Stimulated activated naive CD4-positive, alpha-beta T cell (primary cell): ENCODE measurements at places on chromosomes 5 and 9.

DNA sequence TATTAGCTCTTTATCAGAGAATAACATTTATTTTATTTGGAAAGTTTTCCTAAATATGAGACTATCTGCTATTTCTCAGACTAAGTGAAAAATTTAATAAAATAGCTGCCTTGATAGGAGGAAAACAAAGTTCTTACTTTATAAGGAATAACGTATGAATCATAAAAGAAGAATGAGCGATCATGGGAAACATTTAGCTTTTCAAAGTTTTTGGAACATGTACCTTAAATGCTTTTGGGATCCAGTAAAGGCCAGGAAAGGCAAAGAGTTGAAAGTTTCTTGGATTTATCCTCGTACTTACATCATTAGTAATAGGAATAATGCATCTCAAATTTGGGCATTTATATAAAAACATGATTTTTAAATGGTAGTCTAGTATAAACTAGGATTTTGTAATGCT, 19.4 kb downstream of the OGN start:
- DNase-seq, result no peak

DNA sequence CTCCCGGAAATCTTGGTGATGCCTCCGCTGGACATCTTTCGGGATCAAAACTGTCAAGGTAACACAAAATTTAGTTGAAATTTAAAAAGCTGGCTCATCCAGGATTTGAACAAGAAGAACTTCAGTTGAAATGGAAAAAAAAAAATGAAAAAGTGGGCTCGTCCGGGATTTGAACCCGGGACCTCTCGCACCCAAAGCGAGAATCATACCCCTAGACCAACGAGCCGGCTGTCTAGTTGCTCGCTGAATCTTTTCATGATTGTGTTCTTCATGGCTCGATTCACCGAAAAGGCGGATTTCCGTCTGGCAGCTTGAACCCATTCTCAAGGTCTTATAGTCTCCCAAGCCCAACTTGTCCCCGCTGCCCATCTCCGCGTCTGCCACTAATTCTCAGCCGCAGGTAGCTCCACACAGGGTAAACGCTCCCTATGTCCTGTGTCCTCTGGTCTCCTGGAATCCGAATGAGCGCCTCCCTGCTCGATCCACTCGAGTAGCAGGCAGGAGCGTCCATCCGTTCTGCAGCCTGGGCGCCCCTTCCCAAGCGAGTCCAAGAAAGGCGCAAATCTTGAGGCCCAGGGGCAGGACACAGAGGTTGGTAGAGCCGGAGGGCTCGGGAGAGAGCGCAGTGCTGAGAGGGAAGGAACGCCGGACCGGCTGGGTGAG, 16.2 kb downstream of the TRIM7 start:
- DNase-seq, result no peak

GRCh38 chr5:147626464-147626863, 116.6 kb upstream of the DPYSL3 start:
- no peak for DNase-seq

DNA sequence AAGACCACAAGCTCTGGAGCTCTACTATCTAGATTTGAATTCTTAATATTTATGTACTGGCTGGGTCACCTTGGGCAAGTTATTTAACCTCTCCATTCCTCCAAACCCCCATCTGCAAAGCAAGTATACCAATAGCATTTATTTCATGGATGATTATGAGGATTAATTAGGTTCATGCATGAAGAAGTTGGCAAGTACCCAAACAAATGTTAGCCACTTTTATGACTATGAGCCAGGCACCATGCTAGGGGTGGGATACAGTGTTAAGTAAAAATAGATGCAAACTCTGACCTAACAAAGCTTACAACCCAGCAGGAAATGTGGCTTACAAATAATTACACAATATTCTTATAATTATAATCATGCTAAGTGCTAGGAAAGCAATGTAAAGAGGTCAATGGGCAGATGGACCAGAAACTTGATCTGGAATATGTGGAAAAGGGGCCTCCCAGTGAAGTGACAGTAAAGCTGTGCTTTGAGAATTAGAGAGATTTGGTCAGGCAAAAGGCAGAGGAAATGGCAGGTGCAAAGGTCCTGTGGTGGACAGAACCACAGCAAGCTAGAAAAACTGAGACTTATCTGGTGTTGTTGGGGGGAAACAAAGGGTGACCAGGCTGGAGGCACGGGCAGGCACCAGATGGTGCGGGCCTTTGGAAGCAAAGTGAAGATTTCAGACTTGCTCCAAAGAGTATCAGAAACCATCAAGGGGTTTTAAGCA, 525.2 kb upstream of the TRPC7 start:
- no peak for DNase-seq

- no peak for DNase-seq
Observed at GRCh38 chr5:39256477-39257235, 37.3 kb upstream of the FYB1 start.

GRCh38 chr5:113221294-113222176, 213.3 kb downstream of the TSSK1B start:
- no peak for DNase-seq

GRCh38 chr5:170582644-170583330, 79.0 kb downstream of the KCNIP1 start:
- no peak for DNase-seq

GRCh38 chr9:136793086-136793946, 2.2 kb downstream of the TMEM141 start:
- no peak for DNase-seq

- no peak for DNase-seq
Observed at GRCh38 chr5:9423571-9423970, 122.3 kb downstream of the SEMA5A start.

DNA sequence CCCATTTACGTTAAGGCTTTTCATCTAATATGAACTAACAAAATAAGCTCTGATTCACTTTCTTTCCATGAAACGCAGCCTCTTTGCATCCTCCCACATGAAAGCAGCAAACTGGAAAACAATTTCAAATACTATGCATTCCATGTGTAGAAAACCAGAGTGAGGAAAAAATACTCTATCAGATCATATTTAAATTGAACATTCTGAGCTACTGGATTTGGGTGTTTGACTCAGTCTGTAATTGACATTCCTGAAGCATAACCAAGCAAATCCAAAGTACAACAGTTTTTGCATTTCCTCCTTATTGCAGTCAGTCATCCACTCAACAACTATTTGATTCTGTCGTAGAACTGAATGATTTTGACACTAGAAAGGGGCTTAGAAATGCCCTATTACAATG, 399.1 kb upstream of the NMUR2 start:
- DNase-seq, result no peak

DNA sequence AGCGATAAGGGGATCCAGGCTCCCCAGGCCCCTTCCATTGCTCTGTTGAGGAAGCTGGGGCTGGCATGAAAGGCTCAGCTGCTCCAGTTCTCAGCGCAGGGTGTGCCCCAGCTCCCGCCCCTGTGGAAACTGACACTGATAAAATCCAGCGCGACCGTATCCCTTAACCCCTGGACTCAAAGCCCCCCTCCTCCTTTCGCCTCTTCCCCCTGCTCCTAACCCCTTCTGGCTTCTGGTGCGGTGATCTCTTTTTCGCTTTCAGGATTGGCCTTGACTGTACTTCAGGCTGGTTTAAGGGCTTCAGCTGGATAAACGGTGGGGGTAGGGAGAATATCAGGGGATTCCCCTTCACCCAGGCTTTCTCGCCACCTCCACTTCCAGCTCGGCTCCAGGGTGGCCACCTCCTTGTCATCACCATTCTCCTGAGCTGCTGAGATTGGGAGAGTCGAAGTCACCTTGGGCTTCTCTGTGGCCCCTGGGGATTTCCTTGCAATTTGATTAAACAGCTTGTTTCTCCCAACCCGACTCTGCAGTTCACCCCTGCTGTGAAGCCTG, 843 bp downstream of the BSPRY start:
- no peak for DNase-seq

DNA sequence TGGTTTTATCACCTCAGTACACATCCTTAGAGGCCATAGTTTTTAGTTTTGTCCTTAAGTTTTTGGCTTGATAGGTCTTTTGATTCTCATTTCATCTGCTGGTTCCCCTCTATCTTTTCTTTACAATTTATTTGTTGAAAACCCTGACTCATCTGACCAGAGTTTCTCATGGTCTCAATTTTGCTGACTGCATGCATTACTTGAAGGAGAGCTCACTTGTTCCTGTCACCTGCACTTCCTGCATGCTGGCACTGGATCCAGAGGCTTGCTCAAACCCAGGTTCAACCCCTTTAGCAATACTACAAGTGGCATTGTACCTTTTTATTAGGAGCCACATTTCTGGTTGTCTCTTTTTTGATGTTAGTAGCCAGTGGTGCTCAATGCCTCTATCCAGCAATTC, 26.7 kb downstream of the FBXO10 start:
- DNase-seq, result no peak

DNA sequence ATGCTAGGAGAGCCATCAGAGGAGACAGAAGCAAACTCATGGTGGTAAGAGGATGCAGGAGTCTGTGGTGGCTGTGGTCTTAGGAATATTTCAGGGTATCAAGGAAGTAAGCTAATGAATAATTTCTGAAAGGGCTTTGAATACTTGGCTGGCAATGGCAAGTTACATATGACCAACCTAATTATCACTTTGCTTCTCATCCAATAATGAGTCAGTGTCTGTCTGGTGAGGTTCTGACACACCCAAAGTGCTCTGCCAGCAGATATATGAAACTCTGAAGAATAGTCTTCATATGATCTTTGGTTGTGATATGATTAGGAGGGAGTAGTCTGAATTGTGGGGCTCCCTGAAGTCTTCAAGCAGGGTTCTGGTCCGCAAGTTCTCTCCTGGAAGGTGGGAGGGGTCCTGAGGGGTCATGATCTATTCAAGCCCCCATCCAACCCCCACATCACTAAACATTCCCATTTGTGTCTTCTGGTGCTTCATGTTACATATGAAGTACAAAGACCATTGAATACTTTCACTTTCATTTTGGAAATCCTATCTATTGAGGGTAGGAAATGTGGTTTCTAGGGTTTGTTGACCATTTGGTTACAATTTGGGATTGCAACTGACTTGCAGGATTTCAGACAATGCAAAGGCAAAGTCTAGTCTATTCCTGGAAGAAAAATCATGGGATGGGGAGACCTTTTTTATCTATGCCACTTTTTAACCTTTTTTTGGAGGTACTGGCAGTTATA, 199.9 kb upstream of the CDKN2B start:
- DNase-seq, result no peak

DNA sequence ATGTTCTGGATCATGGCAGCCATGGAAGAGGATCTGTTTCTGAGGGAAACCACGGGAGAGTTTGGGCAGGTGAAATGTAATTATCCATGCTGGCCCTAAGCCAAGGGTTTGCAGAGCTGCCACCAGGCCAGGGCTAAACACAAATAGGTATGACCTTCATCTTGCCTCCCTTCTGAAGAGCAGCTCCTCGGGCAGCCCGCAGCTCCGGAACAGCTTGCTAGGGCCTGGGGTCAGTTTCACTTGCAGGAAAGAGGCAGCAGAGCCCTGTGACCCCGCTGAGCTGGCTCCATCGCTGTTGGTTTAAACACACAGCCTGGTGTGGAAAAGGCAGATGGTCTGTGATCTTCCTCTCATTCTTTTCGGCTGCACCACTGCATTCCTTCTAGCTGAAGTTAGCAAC, 141.4 kb downstream of the TMEM38B start:
- no peak for DNase-seq

DNA sequence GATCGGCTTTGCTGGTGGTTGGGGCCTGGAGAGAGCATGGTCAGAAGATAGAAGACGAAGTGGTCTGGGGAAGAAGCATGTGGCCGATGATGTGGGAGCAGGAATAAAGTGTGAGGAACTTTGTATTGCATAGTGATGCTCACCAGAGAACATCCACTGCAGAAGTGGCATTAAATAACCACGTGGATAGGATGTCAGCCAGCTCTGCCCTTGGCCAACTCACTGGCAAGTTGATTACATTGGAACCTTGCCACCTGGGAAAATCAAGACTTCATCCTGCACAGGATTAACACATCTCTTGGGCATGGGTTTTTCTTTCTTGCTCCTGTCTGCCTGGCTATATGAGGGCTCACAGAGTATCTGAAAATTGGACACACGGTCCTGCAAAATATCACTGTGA, 217.4 kb downstream of the DMRT2 start:
- DNase-seq, result no peak

DNA sequence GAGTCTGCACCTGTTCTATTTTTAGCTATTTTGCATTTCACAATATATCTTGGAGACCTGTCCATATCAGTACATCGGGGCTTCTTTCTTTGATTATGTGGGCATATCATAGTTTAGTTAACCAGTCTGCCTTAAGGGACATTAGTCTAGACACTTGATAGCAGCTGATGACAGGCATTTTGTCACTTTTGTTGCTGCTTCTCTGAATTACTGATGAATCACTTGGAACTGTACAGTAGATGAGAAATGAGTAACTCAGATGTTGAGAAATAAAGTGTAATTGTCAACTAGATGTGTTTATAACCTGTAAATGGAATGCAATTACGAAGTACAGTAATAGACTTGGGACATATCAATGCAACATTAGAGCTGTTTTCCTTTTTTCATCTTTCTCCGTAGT, 7.1 kb downstream of the ZFP2 start:
- DNase-seq, result no peak

GRCh38 chr5:163885117-163885516, 379.7 kb downstream of the MAT2B start:
- DNase-seq, result no peak

DNA sequence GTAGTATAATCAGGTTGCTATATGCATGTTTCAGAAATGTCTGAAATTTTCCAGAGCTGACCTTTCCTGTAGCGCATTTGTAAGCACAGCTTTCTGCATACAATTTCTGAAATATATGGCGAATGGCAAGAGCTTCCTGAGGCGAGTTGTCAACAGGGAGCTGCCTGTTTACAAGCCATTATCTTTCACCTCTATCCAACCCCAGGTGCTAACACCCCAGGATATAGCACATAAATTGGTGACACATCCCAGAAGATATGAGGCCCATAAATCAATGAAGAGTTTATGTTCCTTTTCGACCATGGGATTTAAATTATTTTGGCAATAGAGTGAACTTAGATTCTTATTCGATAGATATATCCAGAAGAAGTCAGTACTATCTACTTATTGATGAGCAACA, 379.8 kb downstream of the KDM4C start:
- DNase-seq, result no peak

- no peak for DNase-seq
Observed at GRCh38 chr5:130331332-130331731, 427.1 kb downstream of the CHSY3 start.

- no peak for DNase-seq
Observed at GRCh38 chr5:95804736-95805539, 17.6 kb downstream of the GLRX start.

DNA sequence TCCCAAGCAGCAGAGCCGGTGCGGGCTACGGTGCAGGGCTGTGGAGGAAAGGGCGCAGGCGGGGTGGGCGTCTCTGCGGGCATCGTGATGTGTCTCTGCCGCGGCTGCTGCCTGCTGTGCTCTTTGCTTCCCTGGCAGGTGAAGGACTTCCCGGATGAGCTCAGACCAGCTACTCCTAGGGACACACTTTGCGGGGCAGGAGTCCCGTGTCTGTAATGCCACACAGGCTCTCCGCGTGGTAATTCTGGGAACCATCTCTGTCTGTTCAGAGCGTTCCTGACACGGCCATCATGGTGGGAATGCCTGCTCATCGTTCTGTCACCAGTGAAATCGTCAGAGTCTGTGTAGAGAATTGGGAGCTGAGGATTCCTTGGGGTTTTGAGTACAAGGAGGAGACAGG, 235.5 kb downstream of the FANCC start:
- DNase-seq, result no peak
